ENCODE measurements at places on chromosomes 1 and 21.

GRCh38 chr1:206768472-206769303, 1.9 kb upstream of the IL19 start:
- DNase-seq = no peak

DNA sequence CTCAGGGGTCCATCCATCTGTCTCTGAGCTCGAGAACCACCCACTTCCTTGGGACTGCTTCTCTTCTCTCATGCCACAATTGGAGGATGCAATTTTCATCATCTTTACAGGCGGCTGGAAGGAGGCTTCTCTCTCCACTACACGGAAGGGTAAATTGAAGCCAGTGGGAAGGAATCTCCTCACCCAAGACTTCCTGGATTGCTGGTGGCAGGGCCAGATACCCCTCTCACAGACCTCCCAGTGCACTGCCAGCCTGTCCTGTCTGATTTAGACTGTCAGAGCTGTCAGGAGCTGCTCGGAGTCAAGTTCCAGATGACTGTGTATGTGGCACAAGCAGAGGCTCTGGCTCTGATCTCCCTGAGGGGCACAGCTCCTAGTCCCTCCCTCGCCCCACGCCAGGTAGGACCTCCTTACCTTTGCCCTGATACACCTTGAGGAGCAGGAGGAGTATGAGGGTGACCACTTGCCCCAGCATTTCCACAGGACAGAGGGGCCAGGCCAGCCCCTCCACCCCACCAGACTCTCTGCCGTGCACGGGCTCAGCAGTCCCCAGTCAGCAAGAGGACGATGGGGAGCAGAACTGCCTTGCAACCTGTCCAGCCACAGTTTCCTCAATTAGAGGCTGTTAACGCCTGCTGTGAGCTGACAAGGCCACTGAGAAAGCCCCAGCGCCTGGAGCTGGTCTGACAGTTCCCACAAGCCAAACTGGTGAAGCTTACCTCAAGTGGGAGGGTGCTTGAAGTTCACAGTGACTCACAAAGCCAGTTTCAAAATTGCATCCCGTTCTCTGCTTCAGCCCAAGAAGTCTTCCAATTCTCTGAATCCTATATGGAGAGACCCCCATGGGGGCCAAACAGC, at the start of gene CD244:
Gene CD244 (minus strand): TSS at position 685 of the 858 bp plus-strand sequence. CDS start 210 bp downstream, at position 475.
- peak; percentile 71 for DNase-seq

GRCh38 chr1:91684481-91685196, 184.0 kb downstream of the CDC7 start:
- DNase-seq = no peak

DNA sequence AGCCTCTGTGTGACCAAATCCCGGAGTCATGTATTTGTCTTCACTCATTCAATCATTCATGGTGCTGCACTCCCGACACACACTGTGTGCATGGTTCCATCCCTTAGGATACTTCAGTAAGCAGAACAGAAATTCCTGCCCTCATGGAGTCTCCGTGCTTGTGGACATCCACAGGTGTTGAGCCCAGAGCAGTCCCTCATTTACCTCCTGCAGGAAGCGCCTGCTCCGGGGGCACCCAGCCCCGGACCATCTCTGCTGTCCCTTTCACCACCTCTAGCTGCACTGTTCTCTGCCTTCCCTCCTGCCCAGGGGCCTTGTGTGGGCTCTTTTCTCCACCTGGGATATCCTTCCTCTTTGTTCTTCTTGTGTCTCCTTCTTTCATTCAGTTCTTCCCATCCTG, 9.5 kb upstream of the ZBTB21 start:
- no peak for DNase-seq

DNA sequence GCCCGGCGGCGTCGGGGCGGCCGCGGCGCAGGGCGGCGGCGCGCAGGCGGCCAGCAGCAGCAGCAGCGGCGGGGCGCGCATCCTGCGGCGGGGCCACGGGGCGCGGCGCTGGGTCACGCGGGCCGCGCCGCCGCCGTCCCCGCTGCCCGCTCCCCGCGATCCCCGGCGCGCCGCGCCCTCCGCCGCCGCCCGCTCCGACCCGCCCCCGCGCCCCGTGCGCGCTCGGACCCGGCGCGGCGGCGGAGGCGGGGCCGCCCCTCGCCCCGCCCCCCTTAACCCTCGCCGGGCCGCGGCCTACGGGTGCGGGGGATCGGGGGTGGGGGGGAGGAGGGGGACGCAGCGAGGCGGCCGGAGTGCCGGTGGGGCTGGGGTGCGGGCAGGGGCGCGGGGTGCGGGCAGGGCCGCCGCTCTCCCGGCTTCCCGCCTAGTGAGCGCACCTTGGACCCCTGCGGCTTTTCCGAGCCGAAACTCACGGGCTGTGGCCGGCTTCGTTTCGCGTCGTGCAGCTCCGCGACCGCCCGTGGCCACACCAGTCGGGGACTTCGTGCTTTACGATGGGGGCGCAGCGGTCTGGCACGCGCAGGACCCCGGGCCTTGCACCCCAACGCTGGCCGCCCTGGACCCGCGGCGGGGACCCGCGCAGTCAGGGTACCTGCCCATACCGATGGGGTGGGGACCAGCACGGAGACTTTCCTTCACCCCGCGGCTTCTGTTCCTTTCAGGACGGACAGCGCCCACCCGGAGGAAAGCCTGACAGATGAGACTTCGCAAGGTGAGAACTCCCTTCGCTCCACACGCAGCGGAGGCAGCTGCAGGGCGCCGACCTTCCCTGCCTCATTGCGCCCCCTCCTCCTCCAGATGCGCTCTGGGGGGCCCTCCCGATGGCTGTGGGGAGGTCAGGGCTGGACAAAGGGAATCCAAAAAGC, at the start of gene FNDC10:
Gene FNDC10 (minus strand): TSS at position 201 of the 926 bp plus-strand sequence. CDS start 120 bp downstream, at position 81.
- no peak for DNase-seq

DNA sequence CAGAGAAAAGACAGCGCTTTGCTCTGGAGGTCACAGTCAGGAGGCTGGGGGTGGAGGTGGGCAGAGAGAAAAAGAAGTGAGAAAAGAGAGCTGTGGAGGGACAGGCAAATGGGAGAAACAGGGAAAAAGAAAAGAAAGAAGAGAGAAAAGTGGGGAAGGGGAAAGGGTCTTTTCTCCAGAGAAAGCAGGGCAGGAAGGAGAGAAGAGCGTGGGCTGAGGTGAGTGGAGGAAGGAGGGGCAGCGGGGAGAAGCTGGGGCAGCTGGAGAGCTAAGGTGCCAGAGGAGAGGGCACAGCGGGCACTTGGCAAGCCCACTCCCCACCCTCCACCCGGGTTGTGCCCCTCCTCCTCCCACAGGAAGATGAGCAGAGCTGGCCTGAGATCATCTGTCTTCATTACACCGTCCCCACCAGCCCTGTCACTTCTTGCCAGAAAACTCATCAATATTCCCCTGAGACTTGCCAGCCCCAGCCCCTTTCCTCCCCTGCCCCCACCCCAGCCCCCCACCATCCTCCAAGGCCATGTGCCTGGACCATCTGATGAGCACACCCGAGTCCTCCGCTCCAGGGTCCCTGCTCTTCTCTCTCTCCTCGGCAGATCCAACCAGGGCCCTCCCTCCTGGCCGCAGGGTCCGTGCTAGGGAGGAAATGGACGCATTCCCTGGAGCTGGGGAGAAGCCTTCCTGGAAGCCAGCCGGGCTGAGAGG, 17.0 kb upstream of the BLACAT1 start:
- no peak for DNase-seq

- no peak for DNase-seq
Measured at GRCh38 chr1:219149009-219149577, 24.6 kb upstream of the LYPLAL1 start.

- DNase-seq = no peak
Measured at GRCh38 chr1:7223334-7224080, 438.3 kb downstream of the CAMTA1 start.

DNA sequence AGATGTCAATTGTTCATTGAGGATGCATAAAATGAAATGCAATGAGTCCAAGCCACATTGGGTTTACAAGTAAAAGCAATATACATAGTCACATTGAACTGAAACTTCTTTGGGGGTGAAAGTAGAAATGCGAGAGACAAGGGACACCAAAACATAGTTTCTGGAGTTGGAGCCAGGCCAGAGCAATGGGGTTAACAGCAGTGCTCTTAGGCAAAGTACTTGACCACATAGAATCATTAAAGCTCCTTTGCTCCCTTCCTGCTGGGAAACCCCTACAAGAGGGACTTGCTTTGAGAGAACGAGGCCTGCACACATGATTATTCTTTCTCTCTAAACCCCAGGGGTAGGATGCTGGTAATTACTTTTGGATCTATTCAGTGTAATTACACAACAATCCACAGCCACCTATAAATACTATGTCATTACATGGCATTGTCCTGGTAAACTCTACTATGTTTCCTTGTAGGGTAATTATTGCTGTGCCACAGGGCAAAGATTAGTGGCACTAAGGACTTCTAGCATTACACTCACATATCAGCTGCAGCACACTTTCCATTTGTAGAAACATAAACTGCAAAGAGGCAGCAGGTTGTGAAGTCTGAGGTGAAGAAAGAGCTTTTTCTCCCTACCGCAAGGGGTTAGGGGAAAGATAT, 421.6 kb upstream of the PBX1 start:
- DNase-seq = no peak

GRCh38 chr1:184693011-184693410, 61.6 kb downstream of the EDEM3 start:
- DNase-seq = no peak

GRCh38 chr1:44447051-44447810, 42.2 kb downstream of the RNF220 start:
- DNase-seq = no peak

DNA sequence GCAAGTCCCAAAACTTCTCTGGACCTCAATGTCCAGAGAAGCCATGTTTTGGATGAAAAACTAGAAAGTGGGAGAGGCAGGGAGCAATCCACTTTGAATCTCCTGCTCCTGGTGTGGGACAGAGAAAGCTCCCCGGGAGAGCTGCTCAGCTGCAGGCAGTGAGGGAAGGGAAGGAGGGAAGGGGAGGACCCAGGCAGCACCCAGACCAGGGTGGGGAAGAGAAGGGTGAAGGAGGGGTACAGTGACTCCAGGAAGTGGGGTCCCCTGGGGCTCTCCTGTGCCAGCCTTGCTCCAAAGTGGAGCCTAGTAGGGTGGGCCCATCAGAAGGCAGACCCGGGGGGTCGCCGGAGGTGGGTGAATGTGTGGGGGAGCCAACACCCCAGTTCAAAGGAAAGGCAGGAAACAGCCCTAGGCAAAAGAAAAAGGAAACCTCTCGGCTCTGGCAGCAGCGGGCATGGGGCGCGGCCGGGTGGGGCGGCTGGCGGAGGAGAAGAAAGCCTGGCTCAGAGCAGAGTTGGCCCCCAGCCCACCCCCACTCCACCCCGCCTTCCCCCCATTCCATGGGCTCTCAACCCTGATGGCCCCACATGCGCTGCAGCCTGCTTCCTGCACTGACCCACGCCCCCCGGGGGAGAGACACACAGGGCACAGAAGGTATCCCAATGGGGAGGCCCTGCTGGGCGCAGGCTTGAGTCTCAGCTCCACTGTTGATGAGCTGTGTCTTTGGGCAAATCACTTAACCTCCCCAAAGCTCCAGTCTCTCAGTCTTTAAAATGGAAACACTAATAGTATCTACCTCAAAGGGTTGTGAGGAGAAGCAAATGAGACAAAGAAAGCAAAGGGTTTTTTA, 5.7 kb downstream of the LGR6 start:
- no peak for DNase-seq

DNA sequence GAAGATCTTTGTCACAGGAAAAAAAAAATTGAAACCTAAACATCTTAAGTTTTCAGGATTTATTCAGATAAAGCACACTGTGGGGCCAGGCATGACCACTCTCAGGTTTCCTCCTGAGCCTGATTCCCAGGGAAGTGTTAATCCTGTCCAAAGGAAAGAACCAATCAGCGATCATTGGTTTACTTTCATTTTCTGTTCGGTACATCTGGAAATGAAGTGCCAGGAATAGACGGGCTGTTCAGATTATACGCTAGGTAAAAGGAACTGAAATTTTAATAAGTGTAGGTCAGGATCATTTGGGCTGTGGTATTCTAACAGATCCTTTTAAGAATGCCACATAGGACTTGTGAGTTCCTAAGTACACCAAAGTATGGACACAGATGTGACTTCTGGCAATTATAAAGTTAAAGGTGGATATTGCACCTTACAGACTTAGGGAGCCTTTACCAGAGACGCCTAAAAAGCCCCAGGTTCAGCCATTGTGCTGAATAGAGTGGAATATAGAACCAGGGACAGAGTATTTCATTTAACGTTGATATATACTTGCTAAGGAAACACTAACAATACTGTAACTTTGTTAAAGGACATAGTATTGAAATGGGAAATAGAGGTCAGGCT, 9.3 kb upstream of the CACYBP start:
- no peak for DNase-seq

- DNase-seq = no peak
Measured at GRCh38 chr1:203045821-203046594, 19.7 kb downstream of the PPFIA4 start.

DNA sequence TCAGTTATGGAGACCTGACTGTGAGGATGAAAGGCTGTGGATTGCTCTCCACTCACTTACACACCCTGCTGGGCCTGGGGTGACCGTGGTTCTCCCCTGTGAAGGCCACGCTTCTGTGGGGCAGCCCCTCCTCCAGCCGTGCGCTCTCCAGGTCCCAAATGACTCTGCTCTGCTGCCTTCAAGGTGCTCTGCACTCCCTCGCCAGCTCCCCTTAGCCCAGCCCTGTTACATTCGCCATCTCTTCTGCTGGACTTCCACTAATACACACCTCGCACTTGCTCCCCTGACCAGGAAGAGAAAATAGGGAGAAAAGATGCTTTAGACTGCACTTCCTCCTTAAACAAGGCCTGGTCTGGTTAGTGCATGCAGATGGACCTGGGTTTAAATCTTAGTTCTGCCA, 24.6 kb downstream of the OPTC start:
- no peak for DNase-seq

DNA sequence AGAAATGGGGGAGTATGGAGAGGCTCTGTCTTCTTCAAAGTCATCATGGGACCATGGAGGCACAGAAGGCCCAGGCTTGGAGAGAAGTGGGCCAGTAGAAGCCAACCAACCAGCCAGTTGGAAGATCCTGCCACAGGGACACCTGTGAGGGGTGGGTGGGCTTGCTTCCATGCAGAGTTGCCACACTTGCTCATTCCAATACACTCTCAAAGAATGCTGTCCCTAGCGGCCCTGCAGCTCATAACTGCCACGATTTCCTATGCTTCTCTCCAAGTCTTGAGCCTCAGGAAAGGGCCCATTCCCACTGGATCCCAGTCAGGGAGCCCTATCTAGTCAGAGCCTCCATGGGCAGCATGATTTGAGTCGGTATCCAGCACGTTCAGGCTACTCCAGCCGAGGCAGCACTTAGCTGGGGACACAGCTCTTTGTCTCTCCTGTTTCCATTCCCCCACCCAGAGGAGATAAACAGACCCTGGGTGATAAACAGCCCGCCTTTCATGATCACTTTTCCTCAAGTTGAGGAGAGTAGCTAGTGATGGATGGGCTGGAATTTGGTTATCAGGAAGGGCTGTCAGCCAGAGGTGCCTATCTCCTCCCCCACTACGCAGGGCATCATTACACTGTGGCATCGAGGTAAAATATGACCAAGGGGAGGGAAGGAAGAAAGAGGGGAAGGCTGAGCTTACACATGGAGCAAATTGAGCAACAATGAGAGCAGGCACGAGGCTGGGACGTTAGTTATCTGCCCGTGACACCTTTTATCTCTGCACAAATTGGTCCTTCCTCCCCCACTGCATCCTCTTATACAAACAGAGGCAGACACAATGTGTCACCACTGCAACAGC, 64.6 kb downstream of the ERI3 start:
- DNase-seq = no peak
